ENCODE measurements at places on chromosomes 2 and 18.

GRCh38 chr18:33375829-33376228, 64.7 kb downstream of the CCDC178 start:
- no peak for DNase-seq

DNA sequence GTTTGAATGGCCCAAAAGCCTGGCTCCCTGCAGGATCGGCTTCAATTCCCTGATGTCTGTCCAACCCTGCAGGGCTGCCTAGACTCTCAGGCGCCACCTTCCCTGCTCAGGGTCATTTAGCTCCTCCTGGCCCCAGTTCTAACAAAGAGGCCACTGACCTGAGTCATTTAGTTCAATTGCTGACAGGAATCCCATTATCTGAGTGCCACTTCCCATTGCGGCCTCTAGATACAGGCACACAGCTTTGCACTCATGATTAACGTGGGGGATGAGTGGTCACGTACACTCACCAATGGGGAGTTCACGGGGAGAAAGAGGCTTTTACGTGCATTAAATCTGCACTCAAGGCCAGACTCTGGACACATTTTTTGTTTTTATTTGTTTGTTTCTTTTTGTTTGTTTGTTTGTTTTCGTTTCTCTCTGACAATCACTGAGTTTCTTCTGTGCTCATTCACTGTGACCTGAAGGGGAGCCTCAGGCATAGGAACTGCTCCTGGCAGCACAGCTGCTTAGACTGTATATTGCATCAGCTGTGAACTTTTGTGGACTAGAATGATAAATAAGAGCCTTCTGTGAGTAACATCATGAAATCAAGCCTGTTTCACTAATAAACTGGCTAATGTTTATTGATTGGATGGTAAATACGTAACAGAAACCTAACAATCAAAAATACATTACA, 118.9 kb upstream of the CTNNA2 start:
- DNase-seq, result no peak

GRCh38 chr2:207279520-207279919, 113.8 kb upstream of the KLF7 start:
- DNase-seq, result no peak

GRCh38 chr2:17306219-17306618, 212.0 kb downstream of the RAD51AP2 start:
- no peak for DNase-seq

GRCh38 chr18:76697441-76697901, 124.9 kb upstream of the ZNF236 start:
- DNase-seq, result no peak

DNA sequence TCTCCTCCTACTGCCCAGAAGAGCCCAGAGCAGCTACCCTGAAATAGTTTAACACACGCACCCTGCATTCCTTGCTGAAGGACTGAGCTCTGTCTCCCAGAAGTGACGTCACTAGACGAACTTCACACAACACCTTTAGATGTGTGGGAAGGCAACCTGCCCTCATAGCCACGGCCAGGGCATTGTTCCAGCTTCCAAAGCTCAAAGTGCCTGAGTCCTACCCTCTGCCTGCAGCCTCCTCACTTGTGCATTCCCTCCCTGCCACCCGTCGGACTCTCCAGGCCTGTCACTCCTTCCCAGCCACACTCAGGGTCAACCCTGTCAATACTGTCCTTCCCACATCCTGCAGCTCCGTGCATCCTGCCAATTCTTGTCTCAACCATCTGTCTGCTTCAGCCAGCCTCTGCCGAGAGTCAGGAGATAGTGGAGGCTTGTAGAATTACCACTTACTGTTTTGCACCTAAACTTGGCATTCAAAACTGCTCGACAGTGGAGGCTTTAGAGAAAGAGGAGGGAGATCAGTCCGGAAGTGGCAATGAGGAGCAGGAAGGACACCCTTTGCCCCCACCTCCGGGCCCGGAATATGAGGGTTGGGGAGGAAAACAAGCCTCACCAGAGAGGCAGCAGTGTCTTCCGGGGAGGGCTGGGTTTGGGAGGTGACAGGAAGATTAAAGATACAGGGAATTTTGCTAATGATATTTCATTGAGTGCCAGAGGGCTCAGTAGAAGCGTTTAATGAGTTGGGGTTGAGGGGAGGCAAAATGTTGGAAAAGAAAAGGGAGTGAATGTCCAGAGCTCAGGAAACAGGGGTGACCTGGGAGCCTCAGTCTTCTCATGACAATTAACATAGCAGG, 72.3 kb upstream of the ATG16L1 start:
- no peak for DNase-seq

- no peak for DNase-seq
Observed at GRCh38 chr2:210007895-210008294, 5.5 kb downstream of the RPE start.

- DNase-seq, result no peak
Observed at GRCh38 chr2:239015218-239015900, 167.5 kb downstream of the TWIST2 start.

- no peak for DNase-seq
Observed at GRCh38 chr2:157699009-157699408, 70.3 kb upstream of the ACVR1C start.

DNA sequence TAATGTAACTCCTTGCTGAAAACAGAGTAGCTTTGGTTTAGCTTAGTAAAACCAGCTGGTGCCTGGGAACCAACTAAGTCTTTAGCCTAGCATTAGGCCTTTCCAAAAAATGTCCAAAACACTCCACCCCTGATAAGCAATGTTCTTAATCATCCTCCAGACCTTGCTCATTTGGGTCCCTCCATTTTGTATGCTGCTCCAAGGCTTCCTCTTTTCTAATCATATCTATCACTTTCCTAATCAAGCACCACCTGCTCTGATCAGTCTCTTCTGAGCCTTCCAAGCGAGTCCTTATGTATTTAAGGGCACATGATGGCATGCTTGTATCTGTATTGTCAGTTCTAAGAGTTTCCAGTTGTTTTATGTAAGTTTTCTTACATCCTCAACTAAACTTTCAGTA, 23.6 kb downstream of the THADA start:
- no peak for DNase-seq

GRCh38 chr2:12005886-12006681, 259.7 kb downstream of the LPIN1 start:
- peak; percentile 74 for DNase-seq

- DNase-seq, result no peak
Observed at GRCh38 chr2:237324405-237324831, 89.5 kb downstream of the COL6A3 start.

DNA sequence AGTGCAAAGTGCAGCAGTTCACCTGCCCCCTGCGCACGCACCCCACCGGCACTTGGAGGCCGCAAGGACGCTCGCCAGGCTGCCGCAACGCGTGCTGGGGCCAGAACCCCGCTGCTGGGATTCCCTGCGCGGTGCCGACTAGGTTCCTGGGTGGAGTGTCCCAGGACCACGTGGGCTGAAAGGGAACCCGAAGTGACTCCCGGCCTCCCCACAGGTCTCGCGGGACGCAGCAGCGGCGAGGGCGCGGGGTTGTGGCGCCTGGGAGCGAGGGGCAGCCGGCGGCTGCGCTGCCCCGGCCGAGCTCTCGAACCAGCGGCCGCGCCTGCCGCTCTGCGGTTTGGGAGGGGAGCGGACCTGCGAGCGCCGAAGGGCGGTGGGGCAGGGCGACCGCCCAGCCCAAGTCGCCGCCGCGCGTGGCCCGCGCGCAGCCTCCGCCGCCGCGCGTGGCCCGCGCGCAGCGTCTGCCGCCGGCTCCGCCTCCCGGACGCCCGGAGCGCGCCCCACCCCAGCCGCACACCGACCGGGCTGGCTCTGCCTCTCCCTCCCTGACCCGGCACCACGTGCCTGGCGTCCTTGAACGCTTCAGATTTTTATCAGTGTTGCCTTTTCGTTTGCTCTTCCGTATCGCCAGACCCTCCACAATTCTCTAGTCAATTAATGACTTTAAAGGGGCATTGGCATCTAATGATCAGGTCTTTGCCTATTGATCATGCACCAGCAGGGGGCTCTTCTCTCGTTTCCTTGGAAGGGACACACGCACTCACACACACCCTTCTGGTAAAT, at the start of gene FTCDNL1:
Gene FTCDNL1 (minus strand): TSS at position 475 of the 783 bp plus-strand sequence. CDS start 2,230 bp downstream, outside the sequence.
- peak; percentile 84 for DNase-seq

- DNase-seq, result no peak
Observed at GRCh38 chr2:164954954-164955701, at the start of gene SLC38A11. TSS of gene SLC38A11 (minus strand) at chr2:164955525. CDS start at chr2:164955247, 278 bp downstream.

- no peak for DNase-seq
Observed at GRCh38 chr2:38740851-38741731, 10.1 kb downstream of the SRSF7 start.

- no peak for DNase-seq
Observed at GRCh38 chr2:229914171-229914570, 7.6 kb downstream of the TRIP12 start.

- no peak for DNase-seq
Observed at GRCh38 chr2:136917411-136917881, 152.1 kb downstream of the THSD7B start.

DNA sequence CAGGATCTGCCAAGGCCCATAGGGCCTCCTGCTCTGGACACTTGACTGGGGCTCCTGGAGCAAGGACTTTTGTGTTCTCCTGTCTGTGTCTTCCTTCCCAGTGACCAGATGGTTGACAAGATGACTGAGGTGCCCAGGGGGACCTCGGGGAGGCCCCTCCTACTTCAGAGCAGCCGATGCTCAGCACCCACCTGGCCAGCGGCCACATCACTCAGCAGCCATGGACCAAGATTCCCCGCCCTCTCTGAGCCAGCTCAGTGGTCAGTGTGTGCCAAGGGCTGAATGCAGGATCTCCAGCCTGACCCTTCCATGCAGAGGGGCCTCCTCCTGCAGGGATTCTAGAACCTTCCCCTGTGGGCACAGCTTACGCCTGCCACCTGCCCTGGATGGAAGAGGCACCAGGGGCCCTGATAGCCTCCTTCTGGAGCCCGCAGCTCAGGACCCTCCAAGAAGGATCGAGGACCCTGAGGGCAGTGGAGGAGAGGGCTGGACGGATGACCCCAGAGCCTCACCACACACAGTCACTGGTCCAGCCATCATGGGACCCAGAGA, 87.4 kb upstream of the GPC1 start:
- DNase-seq, result no peak

- DNase-seq, result no peak
Observed at GRCh38 chr2:213119061-213119809, 32.2 kb downstream of the IKZF2 start.

DNA sequence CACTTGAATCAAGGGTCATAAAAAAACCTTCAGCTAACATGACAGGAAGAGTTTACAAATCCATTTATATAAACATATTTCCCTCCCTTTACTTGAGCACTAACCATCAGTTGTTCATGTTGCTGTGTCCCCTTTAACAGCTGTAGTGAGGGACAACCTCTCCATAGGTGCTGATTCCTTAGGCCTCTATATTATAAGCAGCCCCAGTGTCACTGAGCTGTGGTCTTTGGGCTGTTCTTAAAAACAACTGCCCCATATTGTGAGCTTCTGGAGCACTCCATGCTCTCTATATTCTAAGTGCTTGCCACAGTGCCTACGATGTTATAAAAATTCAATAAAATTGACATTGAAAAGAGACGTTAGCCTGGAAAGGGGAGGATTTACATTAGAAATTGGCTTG, 175.3 kb downstream of the ZNF385B start:
- no peak for DNase-seq

GRCh38 chr2:38572167-38572566, 30.6 kb downstream of the HNRNPLL start:
- DNase-seq, result no peak

DNA sequence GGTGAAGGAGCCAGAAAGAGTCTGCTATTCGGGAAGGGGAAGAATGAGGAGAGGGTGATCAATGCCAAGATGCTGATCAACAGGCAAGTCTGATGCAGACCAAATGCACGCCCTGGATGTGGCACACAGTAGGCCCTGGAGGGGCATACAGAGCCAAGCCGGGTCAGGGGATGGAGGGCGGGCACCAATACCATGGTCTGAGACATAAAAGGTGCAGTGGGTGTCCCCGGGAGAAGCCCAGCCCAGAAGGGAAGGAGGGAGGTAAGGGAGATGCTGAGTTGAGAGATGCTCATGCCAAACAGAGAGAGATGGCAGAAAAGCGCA, 66.6 kb upstream of the ID2 start:
- no peak for DNase-seq

- DNase-seq, result no peak
Observed at GRCh38 chr2:116804901-116805300, 1009.6 kb upstream of the DDX18 start.

DNA sequence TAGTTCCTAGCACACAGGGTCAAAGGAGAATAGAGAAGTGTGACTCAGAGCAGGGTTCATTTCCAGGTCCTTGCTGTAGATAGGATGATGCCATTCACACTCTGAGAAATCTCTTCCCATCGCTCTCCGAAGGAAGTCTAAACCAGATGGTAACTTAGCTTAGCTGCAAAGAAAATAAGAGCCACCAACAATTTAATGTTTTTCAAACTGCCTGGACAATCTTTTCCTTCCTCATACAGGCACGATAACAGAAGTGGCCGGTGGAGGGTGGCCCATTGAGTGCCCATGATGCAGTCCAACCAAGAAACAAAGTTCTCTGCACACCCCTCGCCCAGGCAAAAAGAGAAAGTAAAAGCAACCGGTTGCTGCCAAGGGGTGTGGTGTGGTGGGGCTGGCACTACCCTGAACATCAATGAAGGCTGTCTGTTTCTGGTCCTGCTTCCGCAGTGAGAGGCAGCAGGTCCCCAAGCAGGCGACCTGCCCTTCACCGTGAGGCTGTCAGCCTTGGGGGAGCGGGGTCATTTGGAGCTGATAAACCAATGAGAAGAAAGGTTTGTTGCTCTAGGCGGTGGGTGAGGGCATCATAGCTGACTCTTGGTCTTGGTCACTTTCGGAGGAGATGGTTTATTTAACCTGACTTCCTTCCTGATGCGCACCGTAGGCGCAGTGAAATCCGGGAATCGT, 105.6 kb upstream of the CD302 start:
- peak; percentile 76 for DNase-seq

GRCh38 chr2:75055142-75055819, 96.8 kb downstream of the POLE4 start:
- no peak for DNase-seq

DNA sequence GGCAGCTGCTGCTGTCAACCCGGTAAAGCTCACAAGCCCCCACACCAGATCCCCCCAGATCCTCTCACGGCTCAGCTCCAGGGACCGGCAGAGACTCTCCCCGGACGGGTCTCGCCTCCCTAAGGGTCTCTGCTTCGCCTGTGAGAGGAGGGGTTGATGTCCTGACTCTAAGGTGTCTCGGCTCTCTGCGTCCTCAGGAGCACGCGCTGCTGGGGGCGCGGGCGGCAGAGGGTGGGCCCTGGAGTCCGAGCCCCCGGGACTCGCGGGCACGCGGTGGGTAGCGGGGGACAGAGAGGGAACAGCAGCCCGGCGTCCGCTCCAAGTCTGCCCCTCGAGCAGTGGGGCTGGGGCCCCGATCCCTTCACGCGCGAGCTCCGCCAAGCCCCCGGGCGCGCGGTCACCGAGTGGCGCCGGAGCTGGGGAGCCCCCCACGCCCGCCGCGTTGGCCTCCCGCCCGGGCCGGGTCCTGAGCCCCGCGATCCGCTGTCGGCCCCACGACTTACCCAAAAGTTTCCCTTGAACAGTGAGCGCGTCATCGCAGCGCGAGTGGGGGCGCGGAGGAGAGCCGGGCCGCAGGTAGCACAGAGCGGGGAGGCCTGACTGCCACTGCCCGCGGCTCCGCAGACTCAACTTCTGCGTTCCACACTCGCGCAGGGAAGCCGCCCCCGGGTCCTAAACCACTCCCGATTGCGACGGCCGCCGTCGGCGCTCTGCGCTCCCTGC, at the start of gene PSTPIP2:
Gene PSTPIP2 (minus strand): TSS at position 608 of the 723 bp plus-strand sequence. CDS start 72 bp downstream, at position 536.
- DNase-seq, result peak; percentile 83
